ENCODE measurements at places on chromosomes 12 and 14. TPM values are rescaled to one million over a fixed set of nuclear protein-coding genes. Genes with fewer than 3 reads are reported as not detected.

DNA sequence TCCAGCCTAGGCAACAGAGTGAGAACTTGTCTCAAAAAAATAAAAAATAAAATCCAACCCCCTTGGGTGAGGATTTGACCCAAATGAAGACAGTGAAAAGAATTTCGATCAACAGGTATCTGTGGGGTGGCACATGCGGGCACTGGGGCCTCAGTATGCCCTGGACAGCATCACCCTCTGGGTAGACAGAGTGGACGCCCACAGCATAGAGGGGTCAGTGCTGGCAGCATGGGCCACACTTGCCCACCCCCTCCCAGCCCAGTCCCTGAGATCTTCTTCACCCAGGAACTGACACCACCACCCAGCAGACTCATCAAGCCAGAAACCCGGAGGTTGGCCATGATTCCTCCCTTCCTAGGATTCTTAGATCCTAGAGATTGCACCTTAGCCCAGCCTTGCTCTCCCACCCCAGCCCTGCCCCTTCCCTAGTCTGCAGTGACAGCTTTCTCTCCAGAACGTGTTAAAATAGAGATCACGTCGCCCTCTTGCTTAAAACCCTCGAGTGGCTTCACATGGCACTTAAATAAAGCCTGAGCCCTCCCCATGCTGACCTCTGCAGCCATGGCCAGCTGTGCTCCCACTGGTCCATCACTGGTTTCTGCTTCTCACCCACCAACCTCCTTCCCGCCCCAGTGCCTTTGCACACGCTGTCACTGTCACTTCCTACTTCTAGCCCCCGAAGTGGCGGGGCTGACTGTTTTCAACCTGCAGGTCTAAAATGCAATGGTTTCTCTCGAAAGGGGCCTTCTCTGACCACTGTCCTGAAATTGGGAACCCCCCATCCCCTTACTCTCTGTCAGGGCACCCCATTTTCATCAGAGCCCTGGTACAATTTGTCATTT, 26.2 kb upstream of the DYNC1H1 start:
- no peak for DNase-seq

GRCh38 chr14:102883089-102883541, 39.3 kb upstream of the AMN start:
- no peak for DNase-seq

DNA sequence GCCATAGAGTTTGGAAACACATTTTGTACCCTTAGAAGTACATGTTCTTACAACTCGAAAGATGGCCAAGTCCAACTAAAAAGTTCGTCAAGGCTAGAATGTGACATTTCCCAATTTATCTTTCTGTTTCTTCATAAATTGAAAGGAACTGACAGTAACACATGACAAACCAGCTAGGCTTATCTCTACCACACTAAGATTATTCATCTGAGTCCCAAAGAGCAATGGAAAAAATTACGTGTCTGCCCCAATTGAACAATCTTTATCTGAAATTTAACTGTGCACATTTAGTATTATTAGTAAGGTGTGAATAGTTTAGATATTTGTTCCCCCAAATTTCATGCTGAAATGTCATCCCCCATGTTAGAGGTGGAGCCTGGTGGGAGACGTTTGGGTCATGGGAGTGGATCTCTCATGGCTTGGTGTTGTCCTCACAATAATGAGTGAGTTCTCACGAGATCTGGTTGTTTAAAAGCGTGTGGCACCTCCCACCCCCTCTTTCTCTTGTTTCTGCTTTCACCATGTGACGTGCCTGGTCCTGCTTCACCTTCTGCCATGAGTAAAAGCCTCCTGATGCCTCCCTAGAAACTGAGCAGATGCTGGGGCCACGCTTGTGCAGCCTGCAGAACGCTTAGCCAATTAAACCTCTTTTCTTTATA, 13.3 kb downstream of the CPM start:
- DNase-seq = no peak

DNA sequence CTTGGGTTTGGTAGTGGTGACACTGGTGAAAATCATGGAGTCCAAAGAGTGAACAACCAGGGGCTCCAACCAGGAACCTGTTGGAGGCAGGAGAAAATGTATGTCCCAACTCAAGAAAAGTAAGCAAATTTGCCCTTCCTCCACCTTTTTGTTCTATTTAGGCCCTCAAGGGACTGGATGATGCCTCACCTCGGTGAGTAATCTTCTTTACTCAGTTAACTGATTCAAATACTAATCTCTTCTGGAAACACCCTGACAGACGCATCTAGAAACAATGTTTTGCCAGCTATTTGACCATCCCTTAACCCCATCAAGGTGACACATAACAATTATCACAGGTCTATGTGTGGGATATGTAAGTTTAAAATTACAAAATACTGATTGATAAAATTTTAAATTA, 272.4 kb upstream of the FOXG1 start:
- no peak for DNase-seq

DNA sequence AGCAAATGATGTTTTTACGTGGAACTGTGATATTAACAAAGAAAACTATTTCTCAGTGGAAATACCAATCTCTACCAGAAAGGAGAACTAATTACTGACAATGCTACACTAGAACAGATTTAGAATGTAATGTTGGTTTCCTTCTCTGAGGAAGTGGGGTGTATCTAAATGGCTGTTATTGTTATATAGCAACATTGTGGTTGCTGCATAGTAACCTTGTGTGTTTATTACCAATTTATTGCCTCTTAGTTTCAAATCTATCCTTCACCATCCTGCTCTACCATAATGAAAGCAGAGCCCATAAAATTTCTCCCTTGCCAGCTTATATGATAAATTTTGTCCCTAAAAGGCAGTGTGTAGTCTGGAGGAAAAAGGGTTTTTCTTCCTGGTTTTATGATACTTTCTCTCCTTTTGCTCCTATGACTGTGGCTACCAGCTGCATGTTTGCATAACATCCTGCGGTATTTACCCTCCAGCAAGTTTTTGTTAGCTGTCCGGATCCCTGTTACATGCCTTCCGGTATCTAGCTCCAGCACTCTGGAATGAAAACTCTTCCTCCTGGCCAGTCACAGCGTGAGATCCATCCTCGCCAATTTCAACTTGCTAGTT, 5.7 kb upstream of the KLRK1 start:
- no peak for DNase-seq

GRCh38 chr14:89206389-89207031, 210.5 kb downstream of the FOXN3 start:
- peak; percentile 74 for DNase-seq

Gene TPI1
- 1,016 TPM for polyA plus RNA-seq

All from hindlimb muscle (tissue), 1 donor.